ENCODE measurements at places on chromosomes 2 and 18.

- no peak for DNase-seq
Measured at GRCh38 chr2:202149155-202149762, 76.2 kb downstream of the KIAA2012 start.

- DNase-seq, result no peak
Measured at GRCh38 chr2:100243631-100244030, 78.7 kb downstream of the LONRF2 start.

- no peak for DNase-seq
Measured at GRCh38 chr2:223970343-223971128, 13.3 kb downstream of the MRPL44 start.

DNA sequence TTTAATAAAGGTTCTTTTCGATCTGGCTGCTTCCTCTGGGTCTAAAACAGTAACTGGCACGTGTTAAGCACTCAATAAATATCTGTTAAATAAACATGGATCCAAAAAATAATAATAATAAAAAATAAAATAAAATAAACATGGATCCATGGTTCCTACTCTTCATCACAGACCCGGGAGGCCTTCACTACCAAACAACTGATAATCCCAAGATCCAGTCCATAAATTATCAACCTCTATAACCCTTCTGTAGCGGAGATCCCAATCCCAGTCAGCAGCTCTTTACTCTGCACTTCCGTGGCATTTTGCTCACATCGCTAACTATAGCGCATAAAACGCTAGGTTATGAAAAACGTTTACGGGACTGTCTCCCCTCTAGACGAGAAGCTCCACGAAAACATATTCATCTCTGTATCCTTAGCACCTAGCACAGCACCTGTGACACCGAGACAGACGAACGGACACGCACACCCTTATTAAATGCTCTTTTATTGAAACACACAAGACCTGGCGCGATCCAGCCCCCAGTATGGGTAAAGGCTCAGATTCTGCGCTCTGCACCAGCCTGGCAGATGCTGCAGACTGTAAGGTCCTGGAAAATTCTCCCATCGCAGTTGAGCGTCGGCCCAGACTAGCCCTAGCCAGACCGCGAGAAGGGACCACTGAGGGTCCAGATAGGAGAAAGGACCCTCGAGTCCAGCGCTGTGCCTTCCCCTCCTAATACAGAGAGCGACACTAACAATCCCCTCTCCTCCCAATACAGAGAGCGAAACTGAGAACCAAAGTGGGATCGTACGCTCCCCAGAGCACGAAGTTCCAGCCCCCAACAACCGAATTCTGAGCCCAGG lies 770 bp downstream of the NBAS start:
- DNase-seq, result no peak

- no peak for DNase-seq
Measured at GRCh38 chr18:36759167-36759776, 69.5 kb downstream of the TPGS2 start.

DNA sequence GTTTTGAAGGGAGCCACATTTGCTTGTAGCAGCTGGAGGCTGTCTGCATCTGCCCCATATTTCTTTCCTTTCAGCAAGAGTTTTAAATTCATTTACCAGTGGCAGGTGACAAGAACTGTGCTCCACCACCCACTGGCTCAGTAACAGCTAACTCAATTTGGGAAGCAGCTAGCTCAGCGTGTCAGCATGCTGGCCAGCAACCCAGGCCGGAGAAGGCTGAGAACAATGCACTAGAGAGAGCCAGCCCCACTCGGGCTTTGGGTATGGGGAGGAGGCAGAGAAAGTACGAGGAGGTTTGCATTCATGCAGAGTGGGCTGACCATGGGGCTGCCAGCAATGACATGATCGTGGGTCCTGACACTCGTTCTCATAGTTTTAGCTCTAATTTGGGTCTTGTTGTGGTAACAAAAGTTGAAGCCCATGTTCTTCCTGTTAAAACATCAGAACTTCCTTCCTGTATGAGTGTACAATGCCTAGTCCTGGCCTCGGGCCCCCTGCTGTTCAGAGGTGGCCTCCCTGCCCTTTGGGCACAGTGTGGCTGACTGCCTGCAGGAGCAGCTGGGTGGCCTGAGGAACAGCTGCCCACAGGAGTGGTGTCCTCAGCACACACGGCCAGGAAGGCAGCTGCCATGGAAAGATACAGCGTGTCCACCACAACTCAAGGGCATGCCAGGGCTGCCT lies 23.0 kb downstream of the CDC42EP3 start:
- no peak for DNase-seq

DNA sequence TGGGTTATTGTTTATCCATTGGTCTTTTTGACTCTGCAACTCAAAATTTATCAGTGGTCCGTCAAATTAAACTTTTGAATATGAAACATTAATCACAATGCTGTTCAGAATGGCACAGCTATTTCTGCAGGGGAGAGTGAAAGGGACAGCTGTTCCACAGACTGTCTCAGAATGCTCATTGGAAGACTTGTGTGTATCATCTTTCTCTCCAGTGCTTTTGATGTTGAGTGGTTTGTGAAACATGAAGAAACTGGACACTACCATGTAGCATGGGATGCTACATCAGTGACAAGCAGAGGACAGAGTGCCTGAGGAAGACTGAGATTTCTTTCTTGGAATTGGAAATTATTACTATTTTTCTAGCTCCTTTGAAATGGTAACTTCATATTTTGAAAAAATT lies 115.7 kb downstream of the PLCL1 start:
- no peak for DNase-seq

DNA sequence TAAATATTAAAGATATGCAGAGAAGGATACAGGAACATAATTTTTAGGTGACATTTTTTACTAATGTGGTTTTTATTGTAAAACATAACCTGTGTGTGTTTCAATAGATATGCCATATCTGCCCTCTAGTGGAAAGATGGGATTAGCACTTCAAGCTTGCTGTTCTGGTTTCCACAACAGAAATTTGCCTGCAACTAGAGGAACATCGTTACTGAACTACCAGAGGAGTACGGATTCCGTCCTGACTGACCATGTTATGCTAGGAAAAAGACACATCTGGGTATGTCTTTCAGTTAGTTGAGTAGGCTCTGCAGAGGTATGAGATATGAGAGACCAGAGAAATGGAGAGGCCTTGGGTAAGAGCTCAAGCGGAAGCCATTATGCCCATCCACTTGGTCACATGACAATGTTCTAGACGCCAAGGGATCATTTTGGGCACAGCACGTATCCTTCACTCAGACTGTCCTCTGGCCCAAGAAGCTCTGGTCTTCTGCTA lies 104.9 kb downstream of the MBD2 start:
- peak; percentile 12 for DNase-seq

GRCh38 chr18:43705850-43706249 lies 428.6 kb upstream of the SYT4 start:
- DNase-seq, result no peak

DNA sequence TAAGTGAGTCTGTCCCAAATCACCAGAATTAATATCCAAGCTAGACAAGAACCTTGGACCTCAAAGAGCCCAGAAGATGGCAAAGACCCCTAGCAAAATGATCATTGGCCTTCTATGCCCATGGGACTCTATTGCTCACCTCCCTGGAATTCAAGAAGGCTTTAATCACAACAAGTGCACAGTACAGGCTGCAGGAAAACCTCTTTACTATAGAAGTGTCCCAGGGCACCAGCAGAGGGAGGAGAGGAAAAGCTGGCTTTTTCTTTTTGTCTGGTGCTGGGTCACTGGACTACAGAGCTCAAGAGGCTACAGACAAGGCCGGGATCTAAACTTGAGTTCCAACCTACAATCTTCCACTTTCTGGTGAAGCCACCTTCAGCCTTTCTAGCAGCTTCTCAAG lies 88.3 kb upstream of the PPP1CB start:
- DNase-seq, result no peak
